ENCODE measurements at places on chromosomes 5 and 9.

DNA sequence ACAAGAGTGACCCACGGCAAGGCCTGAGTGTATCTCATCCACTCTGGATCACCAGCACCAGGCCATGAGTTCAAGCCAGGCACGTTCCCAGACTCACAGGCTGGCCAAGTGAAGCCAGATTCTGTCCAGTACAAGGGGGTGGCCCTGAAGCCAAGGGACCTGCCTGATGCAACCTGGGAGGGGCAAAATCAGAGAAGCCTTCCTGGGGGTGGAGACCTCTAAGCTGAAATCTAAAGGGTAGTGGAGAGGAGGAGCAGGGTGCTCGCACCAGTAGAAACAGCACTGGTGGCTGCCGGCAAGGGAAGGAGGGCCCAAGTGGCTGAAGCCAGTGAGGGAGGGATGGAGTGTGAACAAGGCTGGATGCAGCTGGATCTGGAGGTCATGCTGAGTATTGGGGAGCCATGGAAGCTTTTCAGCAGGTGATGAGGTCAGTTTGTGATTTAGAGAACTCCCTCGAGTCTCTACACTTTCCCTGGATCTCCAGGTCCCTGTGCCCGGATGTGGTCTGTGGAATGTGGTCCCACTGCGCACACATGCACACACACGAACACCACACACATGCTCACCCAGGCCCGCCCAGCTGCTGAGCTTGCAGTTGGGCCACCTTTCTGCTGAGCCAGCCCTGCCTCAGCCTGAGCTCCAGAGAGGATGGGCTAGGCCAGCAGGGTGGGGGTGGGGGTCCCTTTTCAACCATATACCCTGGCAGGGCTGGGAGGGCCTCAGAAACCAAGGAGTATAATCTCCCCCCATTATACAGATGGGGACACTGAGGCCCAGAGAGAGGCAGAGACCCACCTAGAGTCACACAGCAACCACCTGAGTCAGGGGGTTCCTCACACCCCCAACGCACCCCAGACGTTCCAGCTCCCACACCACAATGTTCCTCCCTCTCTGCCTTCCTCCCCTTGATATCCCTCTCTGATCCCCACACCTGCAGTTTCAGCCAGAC, 1.6 kb downstream of the PIP5KL1 start:
- no peak for DNase-seq

- DNase-seq = no peak
Observed at GRCh38 chr5:119292701-119293515, 62.9 kb upstream of the TNFAIP8 start.

DNA sequence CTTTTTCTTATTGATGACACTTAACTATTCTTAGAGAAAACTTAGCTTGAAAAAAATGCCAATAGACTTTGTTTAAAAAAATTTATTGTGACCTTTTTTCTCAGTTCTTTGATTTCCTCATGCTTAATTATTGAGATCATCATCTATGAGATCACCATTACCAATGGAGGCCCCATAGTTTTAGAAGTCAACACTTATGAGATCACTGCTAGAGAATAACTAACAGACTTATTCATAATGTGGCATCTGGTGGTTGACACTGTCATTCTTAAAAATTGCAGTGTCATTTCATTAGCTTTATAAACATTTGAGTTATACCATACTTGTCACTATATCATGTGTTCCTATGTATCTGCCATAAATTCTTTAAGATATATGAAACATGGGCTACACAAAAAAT, 14.9 kb upstream of the FEM1C start:
- DNase-seq = no peak

- DNase-seq = no peak
Observed at GRCh38 chr9:4221931-4222330, 77.9 kb downstream of the GLIS3 start.

- no peak for DNase-seq
Observed at GRCh38 chr5:179820127-179820482, 600 bp upstream of the SQSTM1 start.

All from occipital lobe (tissue), 3 donors.